ENCODE measurements at places on chromosomes 4 and X.

DNA sequence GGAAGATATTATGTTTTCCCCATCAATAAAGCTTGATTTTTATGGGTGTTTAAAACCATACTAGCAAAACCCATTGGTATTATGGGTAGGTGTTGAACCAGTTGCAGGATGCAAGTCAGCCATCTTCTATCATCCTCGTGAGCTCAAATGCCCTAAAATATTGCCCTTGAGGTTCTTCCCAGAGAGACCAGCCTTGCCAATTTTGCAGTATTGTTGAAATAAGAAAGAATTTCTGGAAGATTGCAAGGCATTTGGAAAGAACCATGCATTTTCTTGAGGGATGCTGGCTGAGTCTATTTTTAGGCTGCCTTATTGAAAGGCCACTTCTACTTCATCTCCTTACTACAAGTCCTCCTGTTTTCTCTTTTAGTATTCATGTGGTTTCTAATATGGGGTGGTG lies 60.9 kb upstream of the SOD3 start:
- DNase-seq: no peak

DNA sequence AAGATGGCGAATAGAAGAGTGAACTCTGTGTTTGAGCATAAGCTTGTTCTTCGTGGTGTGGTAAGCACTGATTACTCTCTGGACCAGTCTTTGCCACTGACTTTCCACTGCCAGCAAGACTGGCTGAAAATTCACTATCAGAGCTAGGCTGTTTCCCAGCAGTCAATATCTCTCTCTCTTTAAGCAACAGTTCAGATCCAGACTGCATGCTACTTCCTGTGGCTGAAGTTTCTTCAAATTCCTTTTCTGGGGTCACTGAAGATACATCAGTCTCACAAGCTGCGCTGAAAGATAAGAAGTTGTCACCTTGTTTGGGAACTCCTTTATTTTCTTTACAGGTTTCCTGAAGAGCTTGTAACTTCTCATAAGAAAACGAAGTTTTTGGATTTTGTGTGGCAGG lies 54.0 kb upstream of the FAM120C start:
- DNase-seq: no peak

DNA sequence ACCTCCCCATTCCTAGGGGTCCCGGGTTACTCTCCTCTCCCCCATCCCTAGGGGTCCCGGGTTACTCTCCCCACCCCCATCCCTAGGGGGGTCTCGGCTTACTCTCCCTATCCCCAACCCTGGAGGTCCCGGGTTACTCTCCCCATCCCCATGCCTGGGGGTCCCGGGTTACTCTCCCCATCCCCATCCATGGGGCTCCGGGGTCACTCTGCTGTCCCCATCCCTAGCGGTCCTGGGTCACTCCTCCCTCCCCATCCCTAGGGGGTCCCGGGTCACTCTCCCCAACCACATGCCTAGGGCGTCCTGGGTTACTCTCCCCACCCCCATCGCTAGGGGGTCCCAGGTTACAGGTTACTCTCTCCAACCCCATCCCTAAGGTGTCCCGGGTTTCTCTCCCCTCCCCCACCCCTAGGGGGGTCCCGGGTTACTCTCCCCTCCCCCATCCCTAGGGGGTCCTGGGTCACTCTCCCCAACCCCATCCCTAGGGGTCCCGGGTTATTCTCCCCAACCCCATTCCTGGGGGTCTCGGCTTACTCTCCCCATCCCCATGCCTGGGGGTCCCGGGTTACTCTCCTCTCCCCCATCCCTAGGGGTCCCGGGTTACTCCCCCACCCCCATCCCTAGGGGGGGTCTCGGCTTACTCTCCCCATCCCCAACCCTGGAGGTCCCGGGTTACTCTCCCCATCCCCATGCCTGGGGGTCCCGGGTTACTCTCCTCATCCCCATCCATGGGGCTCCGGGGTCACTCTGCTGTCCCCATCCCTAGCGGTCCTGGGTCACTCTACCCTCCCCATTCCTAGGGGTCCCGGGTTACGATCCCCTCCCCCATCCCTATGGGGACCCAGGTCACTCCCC lies 821 bp downstream of the ASMTL start:
- DNase-seq: peak; percentile 64

GRCh38 chr4:109072595-109072994 lies 229.9 kb downstream of the COL25A1 start:
- no peak for DNase-seq

DNA sequence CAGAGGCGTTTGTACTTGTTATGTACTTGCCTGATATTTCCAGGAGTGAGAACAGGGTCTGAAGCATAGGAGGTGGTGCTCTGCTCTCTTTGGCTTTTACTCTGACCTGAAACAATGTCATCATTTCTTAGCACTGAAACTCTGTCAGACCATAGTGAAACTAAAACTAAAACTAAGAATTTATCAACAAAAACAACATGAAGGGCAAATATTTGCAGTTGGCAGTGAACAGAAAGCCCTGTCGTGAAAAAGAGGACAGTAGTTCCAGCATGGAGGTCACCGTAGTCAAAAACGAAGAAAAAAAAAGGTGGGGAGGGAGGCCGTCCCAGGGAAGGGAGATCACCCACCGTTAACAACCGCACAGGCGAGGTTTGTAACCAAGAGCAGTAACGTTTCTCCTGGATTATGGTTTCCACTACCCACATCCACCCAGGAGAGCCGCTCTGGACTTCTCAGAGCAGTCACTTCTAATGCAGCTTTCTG lies 97.5 kb downstream of the ANK2 start:
- no peak for DNase-seq

DNA sequence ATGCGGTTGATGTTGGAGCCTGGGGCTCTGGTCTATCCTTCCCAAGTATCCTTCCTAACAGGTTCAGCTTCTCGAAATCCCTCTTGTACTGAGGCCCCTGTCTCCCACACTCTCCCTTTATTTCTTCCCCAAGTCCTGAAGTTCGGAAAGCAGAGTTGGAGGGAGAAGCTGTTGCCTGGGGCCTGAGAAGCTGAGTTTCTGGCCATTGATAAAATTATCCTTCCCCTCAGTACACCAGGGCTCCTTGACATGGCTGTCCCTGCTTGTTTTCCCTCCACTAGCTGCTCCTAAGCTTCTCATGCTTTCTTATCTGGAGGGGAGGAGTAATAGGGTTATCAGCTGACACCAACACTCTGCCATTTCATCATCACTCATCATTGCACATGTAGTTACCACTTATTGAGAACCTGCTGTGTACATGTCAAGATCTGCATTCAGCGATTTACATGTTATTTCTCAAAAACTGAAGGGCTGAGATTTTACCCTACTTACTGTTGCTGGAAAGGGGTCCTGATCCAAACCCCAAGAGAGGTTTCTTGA lies 58.0 kb downstream of the FUNDC1 start:
- DNase-seq: no peak

DNA sequence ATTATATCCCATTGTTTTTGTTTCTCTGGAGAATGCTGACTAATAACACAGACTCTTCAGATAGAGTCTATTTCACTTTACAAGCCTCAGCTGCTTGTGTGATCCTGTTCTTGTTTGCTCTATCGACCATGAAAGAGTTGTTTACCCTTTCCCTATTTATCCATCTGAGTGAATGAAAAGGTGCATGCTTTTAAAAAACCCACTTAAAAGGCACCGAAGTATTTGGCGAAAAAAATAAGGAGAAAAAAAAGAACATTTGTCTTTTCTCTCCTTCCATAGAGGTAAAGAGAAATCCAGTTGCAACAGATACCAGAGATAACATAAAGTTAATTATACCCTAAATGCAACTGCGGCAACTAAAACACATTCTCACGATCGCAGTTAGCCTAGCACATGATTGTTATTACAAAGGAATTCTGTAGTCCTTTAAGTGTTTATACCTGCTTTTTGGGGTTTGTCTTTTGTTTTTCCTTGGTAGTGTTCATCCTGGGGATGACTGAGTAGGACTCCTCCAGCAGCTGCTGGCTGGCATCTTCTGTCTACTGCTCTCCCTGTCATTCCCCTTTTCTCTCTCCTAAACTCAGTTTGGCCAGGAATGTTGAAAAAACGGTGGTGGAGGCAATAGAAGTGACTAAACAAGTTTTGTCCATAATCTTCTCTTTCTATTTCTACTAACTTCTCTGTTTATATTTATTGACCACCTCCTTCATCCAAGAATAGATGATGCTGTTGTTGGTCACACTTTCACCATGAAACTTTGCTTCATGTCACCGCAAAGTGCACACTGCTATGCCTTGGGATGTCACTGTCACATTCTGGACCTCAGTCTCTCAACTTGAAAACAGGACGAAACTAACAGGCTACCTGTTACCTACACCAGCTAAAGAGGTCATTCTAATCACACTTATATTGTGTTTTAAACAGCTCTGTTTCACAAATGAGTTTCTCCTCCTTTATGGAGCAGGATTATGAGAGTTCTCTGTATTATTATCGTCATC lies 41.9 kb upstream of the FRAS1 start:
- no peak for DNase-seq

DNA sequence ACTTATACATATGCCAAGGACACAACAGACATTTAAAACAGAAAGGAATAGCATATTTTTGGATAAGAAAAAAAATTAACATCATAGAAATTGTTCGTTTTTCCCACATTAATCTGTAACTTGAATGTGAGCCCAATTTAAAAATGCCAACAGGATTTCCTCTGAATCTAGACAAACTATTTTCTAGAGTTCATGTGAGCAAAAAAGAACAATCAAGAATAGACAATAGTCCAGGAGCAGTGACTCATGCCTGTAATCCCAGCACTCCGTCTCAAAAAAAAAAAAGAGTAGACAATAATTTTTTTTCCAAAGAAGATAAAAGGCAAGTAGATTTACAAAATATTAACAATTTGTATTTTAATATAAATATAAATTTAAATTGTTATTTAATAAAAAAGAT lies 73.7 kb upstream of the DUSP21 start:
- DNase-seq: no peak

DNA sequence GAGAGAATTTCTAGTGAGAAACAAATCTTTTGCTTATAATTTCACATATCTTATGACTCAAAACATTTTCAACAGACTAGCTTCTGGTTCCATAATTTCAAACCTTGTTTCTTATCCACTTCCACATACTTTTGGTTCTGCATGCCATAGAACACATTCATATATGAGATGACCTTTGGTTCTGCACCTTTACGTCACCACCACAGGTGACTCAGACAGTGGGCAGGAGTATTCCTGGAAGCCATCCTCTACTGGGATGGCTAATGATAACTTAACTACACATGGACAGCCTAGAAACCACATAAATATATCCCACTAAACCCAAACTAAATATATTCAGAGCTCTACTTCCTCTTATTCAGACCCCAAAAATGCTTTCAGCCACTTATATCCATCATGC lies 133.3 kb downstream of the DCK start:
- DNase-seq: no peak

- no peak for DNase-seq
These were observed 40.7 kb upstream of the DDX3X start for GRCh38 chrX:41293269-41293668.

- DNase-seq: no peak
These were observed 311.8 kb downstream of the HS3ST1 start for GRCh38 chr4:11116940-11117339.

DNA sequence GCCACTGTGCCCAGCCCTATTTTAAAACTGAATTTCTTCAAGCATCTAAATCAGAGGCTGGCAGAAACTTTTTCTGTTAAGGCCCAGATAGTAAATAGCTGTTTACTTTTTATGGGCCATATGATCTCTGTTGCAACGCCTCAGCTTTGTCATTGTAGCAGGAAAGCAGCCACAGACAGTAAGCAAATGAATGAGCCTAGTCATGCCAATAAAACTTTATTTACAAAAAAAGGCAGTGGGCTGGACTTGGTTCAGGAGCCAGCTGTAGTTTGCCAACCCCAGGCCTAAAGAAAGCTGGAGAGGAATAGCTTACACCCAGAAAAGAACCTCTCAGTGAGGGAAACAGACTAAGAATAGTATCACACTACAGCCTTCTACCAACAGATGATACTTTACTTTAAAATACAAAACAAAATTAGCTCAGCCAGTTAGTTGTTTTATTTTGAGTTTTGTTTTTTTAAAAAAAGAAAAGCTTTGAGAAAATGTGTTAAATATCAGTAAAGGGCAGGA lies 25.5 kb downstream of the CHST7 start:
- DNase-seq: no peak

DNA sequence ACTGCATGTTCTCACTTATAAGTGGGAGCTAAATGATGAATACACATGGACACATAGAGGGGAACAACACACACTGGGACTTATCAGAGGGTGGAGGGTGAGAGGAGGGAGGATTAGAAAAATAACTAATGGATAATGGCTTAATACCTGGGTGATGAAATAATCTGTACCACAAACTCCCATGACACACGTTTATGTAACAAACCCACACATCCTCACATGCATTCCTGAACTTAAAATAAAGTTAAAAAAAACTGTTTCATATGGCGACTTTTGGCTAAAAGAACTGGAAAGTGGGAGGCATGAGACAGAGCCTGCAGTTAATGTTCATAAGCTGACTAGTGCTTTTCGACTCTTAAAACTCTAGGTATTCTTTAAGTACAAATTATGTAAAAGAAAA lies 98.9 kb upstream of the NPFFR2 start:
- no peak for DNase-seq

DNA sequence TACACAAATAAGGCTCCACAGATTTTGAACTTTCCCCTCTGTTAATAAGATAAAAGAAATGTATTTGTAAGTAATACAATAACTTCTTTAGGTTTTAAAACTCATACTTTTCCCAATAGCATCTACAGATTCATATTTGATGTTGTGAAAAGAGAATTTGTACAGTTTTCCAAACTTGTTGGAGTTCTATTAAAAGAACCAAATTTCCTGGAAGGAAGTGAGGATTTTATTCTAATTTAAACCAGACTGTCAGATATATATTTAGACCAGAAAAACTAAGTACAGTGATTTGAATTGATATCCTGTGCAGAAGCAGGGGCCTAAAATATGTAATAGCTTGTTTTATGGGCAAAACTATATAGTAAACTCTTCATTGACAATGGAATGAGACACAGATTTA lies 53.7 kb downstream of the NAA11 start:
- DNase-seq: no peak

GRCh38 chr4:2155246-2155645 lies 86.7 kb downstream of the HAUS3 start:
- DNase-seq: no peak

DNA sequence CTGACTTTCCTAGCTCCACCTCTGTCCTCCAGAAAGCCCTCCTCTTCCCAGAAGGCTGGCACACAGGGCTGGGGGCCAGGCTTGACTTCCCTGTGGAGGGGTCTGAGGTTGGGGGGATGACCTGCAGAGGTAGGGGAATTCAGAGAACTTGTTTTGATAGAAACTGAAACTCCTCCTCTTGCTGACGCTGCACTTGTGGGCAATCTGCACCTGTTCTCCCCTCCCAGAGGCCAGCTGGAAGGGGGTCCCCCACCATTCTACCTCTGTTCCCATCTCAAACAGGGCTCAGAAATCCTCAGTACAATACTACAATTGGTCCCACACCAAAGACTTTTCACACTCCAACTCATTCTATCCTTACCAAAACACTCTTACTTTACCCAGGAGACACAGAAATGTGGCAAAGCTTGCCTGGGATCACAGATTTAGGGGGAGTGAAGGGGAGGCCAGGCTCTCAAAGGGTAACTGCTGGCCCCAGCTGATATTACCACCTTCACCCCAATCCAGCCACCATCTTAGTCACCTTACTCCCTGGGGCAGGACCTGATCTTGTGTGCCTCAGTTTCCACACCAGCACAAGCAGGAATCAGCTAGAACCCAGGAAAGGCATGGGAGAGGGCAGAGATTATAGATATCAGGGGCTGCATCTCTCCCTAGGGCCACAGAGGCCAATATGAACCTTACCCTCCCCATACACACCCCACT lies 18.5 kb downstream of the OTUD5 start:
- DNase-seq: no peak

GRCh38 chrX:18666614-18667013 lies 5.3 kb downstream of the RS1 start:
- peak; percentile 66 for DNase-seq

- no peak for DNase-seq
These were observed 94.6 kb downstream of the IRS4 start for GRCh38 chrX:108641589-108642272.
